NCI-H524 (cell line): ENCODE measurements at places on chromosomes 13 and 19.
A peak's percentile ranks its signal among the peaks of the same experiment; 100 is the strongest.

DNA sequence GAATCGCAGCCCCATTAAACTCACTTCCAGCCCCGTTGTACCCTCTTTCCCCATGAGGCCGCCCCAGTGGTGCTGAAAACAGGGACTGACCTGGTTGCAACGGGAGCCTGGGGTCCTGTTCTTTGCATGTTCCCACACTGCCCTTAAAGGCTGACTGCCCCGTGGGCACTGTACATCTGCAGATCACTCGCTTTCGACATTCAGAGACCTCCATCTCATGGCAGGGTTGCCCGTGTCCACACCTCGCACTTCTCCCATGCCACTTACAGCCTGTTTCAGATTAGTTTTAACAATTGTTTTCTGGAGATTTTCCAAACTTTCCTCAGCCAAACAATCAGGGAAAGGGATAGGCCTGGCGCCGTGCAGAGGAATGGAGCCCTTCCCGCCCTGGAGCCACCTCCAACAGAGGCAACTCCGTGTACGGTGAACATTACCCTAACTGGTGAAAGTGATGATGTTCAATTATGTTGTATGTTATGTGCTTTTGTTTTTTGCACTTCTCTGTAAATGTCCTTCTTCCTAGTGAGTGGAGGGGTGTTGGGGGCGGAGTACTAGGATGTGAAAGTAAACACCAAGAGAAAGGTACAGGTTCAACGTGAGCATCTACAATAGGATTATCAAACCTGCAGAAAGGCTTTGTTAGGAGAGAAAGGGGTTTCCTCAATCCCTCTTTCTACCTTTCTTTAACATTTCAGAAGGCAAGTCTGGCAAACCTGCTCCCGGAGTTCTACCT, 262.8 kb downstream of the FOXO1 start:
- DNase-seq: no peak

DNA sequence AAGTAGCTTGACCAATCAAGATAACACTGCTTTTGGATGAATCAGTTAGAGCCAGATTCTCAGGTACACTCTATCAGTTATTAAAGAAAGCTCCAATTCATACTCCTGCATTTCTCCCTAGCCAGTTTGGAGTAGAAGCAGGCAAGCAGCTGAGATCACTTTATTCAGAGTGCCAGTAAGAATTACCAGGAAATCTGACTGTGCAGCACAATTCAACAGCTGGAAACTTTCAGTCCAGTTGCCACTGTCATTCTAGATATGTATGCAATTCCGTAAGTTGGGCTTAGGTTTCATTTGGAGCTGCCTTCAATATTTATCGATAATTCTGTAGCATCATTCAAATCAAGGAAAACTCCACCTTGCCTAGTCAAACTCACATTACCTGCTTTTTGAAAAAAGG, 2625.6 kb upstream of the PCDH20 start:
- no peak for DNase-seq

- DNase-seq: no peak
Observed at GRCh38 chr19:35110974-35111373, 4.6 kb upstream of the FXYD3 start.

- DNase-seq: no peak
Observed at GRCh38 chr19:45629704-45630103, 9.5 kb downstream of the EML2 start.

GRCh38 chr19:34559045-34559444, 77.5 kb downstream of the WTIP start:
- DNase-seq: no peak

DNA sequence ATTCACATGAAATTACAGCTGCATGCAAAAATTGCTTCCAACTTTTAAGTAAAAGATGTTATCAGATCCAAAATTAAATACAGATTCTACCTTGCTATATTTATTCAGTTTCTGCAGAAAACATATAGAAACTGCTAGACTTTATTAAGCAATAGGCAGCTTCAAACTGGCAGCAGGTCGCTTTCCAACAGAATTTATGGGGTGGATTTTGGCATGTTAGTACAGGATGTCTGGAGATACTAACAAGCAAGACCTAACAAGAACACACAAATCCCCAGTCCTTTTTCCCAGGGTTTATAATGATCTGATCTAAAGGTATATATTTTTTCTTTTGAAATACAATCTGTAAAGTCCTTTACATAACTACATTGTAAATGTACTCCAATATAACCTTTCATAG, 27.5 kb downstream of the TBC1D4 start:
- DNase-seq: no peak

DNA sequence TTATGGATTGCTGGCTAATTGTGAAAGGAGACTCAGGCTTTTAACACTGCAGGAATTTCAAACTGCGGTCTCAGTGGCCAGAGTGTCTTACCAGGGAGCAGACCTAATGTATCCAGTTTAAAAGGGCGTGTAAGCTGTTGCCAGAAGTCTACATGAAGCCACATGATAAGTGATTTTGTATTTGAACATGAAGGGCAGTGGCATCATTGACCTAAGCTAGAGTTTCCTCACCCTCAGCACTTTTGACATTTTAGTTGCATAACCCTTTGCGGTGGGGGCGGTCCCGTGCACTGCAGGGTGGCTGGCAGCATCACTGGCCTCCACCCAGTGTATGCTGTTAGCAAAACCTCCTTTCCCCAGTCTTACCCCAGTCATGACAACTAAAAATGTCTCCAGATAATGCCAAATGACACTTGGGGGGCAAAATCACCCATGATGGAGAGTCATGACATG, 23.7 kb upstream of the GPR18 start:
- DNase-seq: no peak

GRCh38 chr19:53897459-53897858, 11.6 kb upstream of the CACNG7 start:
- no peak for DNase-seq

- DNase-seq: no peak
Observed at GRCh38 chr13:106507560-106508274, 27.7 kb downstream of the EFNB2 start.

DNA sequence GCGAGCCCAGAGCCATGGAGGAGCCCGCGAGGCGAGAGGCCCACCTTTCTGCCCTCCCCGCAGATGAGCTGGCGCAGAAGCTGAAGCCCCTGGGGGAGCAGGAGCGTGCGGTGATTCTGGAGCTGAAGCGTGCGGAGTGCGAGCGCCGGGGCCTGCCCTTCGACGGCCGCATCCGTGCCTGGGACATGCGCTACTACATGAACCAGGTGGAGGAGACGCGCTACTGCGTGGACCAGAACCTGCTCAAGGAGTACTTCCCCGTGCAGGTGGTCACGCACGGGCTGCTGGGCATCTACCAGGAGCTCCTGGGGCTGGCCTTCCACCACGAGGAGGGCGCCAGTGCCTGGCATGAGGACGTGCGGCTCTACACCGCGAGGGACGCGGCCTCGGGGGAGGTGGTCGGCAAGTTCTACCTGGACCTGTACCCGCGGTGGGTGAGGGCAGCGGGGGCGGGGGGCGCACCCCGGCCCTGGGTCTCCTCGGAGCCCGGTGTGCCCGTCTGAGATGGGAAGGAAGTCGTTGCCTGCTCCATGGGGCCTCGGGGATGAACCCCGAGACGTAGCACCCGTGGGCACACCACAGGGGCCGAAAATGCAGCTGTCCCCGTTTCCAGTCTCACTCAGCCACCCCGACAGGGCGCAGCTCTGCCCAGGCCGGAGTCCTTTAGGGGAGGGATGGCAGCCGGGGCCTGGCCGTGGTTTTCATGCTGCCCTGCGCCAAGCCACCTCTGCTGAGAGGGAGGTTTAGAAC, 12.1 kb upstream of the ZNF554 start:
- DNase-seq: no peak

GRCh38 chr19:52191389-52191788, 1.5 kb downstream of the PPP2R1A start:
- DNase-seq: no peak

GRCh38 chr19:1351381-1351851, 32.3 kb upstream of the NDUFS7 start:
- no peak for DNase-seq

DNA sequence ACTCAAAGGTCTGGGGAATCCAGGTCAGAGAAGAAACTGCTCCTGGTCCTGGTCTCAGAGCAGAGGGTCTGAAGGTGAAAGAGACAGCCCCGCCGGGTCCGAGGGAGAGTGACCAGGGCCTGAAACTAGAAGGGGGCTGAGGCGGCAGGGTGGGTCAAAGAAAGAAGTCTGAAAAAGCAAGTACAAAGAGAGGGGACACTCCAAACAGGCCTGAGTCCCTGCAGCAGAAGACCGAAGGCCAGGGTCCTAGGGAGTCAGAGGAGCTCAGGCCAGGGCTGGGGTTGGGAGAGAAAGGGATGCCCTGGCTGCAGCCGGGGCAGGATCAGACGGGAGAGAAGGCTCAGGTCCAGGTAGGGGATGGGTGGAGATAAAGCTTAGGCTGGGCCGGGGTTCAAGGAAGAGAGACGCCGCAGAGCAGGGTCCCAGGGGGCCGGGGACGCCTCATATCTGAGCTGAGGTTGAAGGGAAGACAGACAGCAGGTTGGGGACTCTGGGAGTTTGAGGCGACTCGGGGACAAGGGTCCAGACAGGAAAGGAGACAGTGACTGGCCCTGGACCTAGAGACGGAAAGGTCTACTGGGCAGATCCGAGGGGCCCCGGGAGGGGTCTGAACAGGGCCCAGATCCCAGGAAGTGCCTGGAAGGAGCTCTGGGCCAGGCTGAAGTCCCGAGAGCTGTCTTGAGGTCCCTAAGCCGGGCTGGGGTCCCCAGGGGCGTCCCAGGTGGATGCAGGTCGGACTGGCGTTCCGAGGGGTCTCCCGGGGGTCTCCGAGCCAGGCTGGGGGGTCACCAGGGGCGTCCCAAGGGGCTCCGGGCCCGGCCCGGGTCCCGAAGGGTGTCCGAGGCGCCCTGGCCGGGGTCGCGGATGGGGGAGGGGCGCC, 795 bp downstream of the MLLT1 start:
- DNase-seq: no peak

GRCh38 chr19:32257326-32258073, 87.9 kb upstream of the ZNF507 start:
- DNase-seq: no peak

DNA sequence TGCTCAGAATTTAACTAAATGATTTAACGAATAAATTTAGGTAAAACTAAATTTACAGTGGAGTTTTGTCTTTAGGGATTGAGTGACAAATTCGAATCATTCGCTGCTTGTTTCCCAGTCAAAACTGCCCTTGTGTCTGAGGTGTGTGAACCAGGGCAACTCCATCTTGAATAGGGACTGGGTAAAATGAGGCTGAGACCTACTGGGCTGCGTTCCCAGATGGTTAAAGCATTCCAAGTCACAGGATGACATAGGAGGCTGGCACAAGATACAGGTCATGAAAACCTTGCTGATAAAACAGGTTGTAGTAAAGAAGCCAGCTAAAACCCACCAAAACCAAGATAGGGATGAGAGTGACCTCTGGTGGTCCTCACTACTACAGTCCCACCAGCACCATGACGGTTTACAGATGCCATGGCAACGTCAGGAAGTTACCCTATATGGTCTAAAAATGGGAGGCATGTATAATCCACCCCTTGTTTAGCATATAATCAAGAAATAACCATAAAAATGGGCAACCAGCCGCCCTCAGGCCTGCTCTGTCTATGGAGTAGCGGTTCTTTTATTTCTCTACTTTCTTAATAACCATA, 10.2 kb upstream of the ANKRD10 start:
- DNase-seq: peak; percentile 29

- DNase-seq: peak; percentile 23
Observed at GRCh38 chr13:79973533-79973963, 367.4 kb downstream of the SPRY2 start.

DNA sequence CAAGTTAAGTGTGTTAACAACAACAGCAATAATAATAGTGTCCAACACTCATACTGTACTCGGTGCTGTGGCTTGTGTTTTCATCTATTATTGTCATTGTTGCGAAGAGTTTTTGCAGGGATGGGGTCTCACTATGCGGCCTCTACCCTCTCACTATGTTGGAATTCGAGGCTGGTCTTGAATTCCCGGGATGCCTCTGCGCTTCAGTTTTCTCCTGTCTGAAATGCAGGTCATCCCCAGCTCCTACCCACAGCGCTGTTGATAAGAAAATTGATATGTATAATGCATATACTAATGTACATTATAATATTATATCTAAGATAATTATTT, 4.9 kb upstream of the SBK3 start:
- no peak for DNase-seq

DNA sequence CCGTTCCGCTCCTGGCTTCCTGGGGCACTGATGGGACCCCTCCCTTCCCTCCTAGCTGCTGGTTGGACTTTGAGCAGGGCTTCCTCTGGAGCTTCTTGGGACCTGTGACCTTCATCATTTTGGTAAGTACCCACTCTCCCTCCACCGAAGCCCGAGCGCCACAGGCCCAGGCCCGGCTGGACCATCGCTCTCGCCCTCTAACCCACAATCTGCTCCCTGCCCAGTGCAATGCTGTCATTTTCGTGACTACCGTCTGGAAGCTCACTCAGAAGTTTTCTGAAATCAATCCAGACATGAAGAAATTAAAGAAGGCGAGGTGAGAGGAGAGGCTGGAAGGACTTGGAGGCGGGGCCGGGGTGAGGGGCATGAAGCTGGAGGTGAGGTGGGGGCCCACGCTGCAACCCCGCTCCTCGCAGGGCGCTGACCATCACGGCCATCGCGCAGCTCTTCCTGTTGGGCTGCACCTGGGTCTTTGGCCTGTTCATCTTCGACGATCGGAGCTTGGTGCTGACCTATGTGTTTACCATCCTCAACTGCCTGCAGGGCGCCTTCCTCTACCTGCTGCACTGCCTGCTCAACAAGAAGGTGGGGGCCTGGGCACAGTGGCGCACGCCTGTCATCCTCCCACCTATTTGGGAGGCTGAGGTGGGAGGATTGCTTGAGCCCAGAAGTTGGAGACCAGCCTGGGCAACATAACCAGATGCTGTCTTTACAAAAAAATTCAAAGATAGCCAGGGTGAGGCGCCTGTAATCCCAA, 12.3 kb downstream of the DDX39A start:
- DNase-seq: no peak

DNA sequence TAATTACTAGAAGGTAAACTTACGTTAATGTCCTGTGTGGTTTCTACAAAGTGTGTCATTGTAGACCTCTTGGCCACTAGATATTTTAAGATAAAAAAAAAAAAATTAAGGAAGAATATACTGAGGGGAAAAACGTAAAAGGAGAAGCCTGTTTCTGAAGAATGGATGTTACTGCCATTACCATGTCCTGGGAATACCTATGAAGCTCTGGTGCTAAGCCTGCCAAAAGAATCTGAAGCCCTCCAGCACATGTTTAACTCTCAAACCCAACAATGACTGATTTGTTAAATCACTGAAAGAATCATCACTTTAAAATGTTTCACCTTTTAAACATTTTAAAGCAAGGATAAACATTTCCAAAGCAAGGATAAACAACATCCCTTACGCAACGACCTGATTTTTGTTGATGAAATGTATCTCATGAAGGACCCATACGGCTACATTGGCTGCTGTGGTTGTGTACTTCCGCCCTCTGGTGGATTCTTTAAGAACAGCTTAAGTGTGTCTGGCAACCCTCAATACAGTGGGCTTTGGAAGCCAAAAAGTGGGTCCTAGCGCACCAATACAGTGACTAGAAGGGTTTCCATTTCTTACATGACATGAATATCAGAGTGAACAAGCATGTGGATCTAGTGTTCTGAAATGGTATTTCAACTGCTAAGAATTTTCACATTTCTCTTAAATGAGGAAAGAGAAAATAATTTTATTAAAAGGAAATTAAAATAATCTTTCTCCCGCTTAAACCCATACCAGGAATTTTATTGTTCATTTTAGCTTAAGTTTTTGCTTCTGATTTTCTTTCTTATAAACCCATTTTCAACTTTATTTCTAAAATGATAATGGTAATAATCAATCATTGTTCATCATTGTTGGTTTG, 74.5 kb upstream of the RAP2A start:
- DNase-seq: peak; percentile 81

GRCh38 chr13:83819611-83820010, 62.7 kb downstream of the SLITRK1 start:
- no peak for DNase-seq

GRCh38 chr13:46113596-46113995, 8.8 kb upstream of the CPB2 start:
- DNase-seq: no peak
